Stimulated activated CD4-positive, alpha-beta T cell treated with anti-CD3 and anti-CD28 coated beads, Interleukin-12 subunit alpha, Interleukin-12 subunit beta, amount 100 ng/mL, for 4 hours (primary cell): ENCODE measurements at places on chromosomes 1 and 21.

- no peak for DNase-seq
Measured at GRCh38 chr1:151036356-151036755, at the start of gene BNIPL. TSS of gene BNIPL (plus strand) at chr1:151036586. CDS start at chr1:151036726, 140 bp downstream.

DNA sequence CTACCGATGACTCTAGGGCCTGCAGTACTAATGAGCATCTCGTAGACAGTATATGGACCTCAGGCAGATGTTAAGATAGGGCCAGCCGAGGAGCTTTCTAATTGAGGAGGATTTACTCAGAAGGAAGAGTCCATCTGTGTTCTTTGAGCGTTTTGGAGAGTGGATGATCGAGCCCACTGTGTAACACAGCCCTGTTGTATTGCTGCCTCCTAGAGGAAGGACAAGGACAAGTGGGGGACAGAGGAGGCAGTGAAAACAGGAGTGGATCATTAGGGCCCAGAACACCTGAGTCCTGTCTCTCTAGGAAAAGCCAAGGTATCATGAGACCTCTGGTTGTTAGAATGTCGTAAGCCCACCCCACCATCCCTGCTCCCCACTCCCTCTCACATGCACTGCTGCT lies 62.9 kb downstream of the TBX19 start:
- DNase-seq: no peak

GRCh38 chr1:26109229-26110164 lies 2.1 kb upstream of the PDIK1L start:
- no peak for DNase-seq

DNA sequence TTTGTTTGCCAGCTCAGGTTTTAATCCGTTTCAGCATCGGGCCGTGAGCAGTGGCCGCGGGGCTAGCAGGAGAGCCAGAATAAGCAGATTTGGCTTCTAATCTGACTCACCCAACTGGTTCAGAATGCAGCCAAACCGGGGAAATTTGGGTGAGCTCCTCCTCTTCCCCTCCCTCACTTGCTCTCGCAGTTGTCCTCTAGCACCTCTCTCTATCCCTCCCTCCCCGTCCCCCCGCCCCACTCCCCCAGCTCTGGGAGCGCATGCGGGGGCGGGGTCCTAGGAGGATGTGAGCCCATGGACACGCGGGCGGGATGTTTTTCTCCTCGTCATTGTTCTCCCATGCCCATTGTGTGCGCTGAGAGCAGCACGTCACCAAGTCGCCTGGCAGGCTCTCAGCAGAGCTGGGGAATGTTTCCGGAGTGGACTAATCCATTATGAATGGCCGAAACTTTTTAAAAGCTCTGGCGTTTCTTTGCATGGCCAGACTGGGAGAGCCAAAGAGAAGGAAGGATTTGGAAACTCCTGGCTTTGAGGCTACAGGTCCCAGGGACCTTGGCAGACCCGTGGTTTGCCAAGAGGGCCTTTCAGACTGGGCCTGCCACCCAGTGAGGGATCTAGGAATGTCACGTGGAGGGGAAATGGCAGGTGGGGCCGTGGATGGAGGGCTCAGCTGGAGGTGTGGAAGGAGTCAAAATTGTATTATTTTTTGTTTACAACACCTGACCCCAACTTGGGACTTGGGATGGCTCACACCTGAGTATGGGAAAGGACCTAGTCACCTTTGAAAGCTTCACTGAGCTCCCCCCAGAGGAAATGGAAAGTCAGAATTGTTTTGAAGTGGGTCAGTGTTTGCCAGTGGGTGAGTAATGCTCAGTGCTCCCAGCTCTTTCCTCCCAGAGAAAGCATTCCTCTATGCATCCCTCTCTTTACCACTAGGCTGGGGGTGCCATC lies 39.2 kb downstream of the CDK18 start:
- no peak for DNase-seq

- no peak for DNase-seq
Measured at GRCh38 chr1:59685666-59686065, 129.1 kb upstream of the HOOK1 start.

- no peak for DNase-seq
Measured at GRCh38 chr1:175503538-175503937, 239.9 kb downstream of the TNR start.
